DMS79 treated with DMSO at 0.1 percent for 48 hours (cell line): ENCODE measurements at places on chromosomes 2 and 18.
A peak's percentile ranks its signal among the peaks of the same experiment; 100 is the strongest.

DNA sequence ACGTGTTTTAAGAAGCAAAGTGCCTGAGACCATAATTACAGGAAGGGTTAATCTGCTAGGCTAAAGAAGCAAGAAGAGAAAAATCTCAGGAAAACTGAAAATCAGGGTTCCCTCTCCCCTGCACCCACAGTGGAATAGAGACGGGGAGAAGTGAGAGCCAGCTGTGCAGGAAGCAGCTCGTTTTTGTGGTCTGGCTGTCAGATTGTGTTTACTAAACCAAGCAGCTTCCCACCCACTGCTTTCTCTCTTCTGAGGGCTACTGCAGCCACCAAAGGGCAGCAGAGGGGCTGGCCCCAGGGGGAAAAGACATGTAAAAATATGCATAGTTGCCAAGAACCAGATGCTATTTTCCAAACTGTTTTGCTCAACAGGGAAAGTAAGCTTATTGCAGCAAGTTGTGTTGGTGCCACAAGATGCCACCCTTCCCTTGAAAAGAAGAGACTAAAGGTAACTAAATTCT is 72.6 kb upstream of the THUMPD2 start:
- no peak for DNase-seq

DNA sequence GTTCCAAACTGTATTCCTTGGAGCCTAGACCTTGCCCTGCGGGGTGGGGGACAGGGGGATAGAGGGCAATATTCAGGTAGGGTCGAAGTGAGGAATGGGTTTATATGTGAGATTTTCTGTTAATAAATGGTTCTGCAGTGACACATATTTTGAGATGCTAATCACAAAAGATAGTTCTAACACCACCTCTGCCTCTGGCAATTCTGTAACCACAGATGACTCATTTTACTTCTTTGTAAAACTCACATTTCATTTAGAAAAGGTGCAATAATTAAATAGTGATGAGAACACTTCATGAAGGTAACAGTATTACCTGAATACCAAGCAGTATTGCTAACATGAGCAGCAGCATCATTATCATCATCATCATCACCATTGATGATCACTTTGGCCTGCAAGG is 306.6 kb downstream of the SUCLG1 start:
- DNase-seq: no peak

DNA sequence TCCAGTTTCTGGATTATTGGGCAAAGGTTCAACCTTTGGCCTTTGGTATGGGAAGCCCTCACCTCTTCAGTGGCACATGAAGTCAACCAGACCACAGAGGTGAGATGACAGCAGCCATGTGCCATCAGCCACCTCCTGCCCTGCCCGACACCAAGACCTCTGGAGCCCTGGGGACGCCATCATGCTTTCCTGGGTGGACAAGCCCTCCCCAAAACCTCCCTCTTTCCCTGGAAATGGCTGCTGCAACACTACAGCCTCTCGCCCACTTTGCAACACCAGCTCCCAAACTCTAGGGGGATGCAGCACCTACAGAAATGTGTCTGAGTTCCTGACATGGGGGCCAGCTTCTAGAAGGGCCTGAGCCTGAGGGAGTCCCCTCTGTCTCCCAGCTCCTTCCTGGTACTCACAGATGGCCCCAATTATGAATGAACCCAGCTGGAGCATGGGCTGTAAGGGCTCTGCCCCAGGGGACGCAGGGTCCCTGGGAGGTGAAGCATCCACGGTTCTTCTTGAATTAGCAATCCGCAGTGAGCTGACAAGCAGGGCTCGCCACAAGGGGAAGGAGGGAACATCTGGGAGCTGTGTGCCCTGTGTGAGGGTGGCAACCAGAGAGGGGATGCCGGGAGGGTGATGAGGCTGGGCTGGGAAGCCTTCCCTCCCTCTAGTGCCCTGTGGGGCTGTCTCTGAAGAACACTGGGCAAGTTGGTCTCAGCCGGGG is 268.5 kb upstream of the HDAC4 start:
- DNase-seq: no peak

GRCh38 chr2:29606104-29607037 is 315.0 kb downstream of the ALK start:
- no peak for DNase-seq

GRCh38 chr18:41972067-41972925 is 17.3 kb downstream of the PIK3C3 start:
- no peak for DNase-seq

GRCh38 chr2:96409820-96410164 is 74.2 kb downstream of the NCAPH start:
- DNase-seq: peak; percentile 58

DNA sequence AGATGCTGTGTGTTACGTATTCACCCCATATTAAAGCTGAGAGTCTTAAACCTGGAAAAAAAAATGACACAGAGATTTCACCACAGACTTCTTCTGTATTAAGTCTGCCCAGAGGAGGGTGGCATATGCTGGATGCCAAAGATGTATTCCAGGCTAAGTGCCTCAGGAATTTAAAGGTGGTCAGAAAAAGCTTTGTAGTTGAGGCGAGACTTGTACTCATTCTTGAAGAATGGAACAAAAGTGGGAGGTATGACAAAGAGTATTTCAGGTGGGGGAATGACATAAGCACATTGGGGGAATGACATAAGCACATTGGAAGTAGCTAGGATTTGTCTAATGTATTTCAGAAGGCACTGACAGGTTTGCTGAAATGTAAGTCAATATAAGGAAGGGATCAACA is 98.6 kb downstream of the BABAM2 start:
- DNase-seq: no peak

DNA sequence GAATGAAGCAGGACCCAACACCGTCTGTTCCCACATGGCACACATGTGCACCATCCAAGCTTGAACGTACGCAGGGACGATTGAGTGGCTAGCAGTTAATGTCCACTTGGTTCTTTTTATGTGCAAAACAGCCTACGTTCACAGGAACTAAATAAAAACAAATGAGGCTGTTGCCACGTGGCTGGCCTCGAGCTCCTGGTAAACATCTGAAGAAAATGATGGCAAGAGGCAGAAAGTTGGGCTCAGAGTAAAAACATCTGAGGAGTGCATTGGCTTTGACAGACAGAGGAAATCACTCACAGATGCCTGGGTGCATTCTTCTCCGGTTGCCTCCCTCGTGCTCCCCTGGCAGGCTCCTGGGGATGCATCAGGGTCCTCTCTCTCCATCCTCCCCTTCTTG is 177.9 kb downstream of the NRP2 start:
- DNase-seq: no peak

- DNase-seq: no peak
Observed at GRCh38 chr2:23757686-23758433, 169.1 kb downstream of the ATAD2B start.

DNA sequence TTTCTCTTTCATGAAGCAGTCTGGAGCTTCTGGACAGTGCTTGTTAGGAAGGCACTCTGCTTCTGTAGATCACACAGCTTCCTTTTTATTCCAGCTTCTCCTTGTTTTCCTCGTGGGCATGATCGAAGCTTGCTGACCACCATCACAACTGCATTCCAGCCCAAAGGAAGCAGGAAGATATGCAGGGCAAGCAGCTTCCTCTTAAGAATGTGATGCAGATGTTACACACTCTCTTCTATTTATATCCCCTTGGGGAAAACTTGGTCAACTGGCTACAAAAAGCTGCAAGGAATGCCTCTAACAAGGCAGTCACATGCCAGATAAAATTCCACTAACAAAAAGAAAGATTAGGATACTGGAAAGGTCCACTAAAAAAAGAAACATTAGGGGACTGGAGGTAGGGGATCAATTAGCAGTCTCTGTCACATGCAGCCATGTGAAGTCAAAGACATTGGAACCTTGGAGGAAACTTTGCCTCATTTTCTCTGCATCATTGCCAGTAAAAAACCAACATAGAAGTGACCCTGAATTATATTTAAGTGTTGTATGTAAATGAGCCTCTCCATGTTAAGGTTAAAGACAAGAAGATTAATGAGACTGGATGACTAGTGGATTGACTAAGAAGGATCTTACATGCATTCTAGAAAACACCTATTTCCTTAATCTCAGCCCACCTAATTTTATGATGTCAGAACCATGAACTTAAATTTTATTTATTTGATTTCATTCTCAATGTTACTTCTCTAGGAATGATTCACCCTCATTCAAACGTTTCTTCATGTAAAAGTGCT is 98.3 kb downstream of the NAB1 start:
- no peak for DNase-seq

GRCh38 chr2:52717836-52718235 is 1049.8 kb upstream of the CHAC2 start:
- DNase-seq: no peak

- DNase-seq: no peak
Observed at GRCh38 chr2:46058140-46058539, 239.1 kb upstream of the EPAS1 start.

DNA sequence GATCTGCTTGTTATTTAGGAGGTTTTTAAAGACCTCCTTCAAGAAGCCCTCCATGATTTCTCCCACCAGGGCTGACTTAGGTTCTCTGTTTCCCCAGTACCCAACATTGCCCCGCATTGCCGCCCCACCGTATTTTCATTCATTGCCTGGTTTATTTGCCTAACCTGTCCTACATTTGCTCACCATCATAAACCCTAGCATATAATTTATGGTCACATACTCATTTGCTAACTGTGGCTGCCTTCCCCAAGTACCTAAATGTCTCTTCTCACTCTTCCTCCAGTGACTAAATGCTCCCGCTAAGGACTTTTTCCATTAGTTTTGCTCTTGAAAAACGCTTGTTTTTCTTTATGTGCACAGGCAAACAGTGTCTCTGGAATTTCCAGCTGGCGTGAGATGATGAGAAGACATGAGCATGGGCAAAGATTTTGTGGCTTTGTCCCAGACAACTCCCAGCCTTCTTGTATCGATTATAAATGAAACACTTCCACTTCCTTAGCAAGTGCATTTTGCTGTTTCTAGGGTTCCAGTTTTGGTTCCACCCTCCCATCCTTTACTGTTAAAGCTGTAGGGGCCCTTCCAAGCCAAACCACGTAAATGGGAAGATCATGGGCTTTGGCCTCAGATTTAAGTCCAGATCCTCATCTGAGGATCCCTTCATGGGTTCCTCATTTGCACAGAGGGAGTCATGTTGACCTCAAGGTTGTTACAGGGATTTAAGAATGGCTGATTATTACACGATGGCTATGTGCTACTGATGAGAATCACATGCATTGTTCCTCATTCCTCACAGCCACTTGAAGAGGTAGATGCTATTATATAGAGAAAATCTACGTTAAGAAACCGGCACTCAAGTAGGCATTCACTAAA is 21.0 kb upstream of the ARMC9 start:
- no peak for DNase-seq

GRCh38 chr2:60796573-60797509 is 40.8 kb downstream of the PAPOLG start:
- no peak for DNase-seq

- no peak for DNase-seq
Observed at GRCh38 chr18:22228976-22229375, 59.6 kb downstream of the GATA6 start.
